ENCODE measurements at places on chromosomes 1 and 21. TPM values are rescaled to one million over a fixed set of nuclear protein-coding genes. Genes with fewer than 3 reads are reported as not detected.

The LRRC38 gene
- total RNA-seq: not detected

The FAM89A gene
- 21.6 TPM for total RNA-seq

The DMRTB1 gene
- total RNA-seq: not detected

The KRTAP10-1 gene
- not detected for total RNA-seq

The TTLL7 gene
- 4.4 TPM for total RNA-seq

The IL12RB2 gene
- 1.1 TPM for total RNA-seq

The ADAMTS1 gene
- 13.7 TPM for total RNA-seq

The MYBPH gene
- not detected for total RNA-seq

The TESK2 gene
- 5.1 TPM for total RNA-seq

The RYR2 gene
- not detected for total RNA-seq

The CD5L gene
- not detected for total RNA-seq

The CXADR gene
- total RNA-seq: 11.7 TPM

The TMEM50A gene
- 97.5 TPM for total RNA-seq

The LCE3E gene
- total RNA-seq: 1.6 TPM

The MAP3K6 gene
- total RNA-seq: 10.7 TPM

The RGS16 gene
- 0.23 TPM for total RNA-seq

The NTMT2 gene
- not detected for total RNA-seq

The AMIGO1 gene
- 0.15 TPM for total RNA-seq

The TIE1 gene
- total RNA-seq: not detected

The HCRTR1 gene
- not detected for total RNA-seq

The RNU1-2 gene
- under 0.01 TPM for total RNA-seq

The VAV3 gene
- total RNA-seq: 0.31 TPM

The ENTREP3 gene
- total RNA-seq: 18.4 TPM

The TNFSF4 gene
- total RNA-seq: 0.15 TPM

The S100A8 gene
- total RNA-seq: 228 TPM

The TRAPPC3 gene
- total RNA-seq: 142 TPM

The CCDC181 gene
- total RNA-seq: not detected

Measured in hair follicular keratinocyte (primary cell).